ENCODE measurements at places on chromosomes 12 and 14.

GRCh38 chr12:14275886-14276285 is 89.6 kb upstream of the ATF7IP start:
- no peak for DNase-seq

- DNase-seq: no peak
Measured at GRCh38 chr12:65941388-65941787, 117.1 kb downstream of the HMGA2 start.

GRCh38 chr14:71444030-71444822 is 488.0 kb upstream of the RGS6 start:
- DNase-seq: no peak

DNA sequence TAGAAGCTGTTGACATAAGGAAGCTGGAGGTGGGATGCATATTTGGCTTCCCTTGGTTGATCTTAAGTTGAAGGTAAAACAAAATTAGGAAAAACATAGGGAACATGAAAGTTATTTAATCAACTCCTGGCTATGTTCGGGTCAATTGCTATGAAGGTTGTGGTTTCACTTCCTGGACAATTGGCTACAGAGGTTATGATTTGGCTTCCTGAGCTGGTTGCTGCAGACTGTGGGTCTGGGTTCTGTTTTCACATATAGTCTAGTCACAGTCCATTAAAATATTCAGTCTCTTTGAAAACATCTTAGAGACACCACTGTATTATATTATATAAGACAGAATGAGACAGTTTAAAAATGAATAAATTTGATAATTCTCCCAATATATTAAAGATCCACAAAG is 895.2 kb upstream of the USP15 start:
- DNase-seq: no peak

DNA sequence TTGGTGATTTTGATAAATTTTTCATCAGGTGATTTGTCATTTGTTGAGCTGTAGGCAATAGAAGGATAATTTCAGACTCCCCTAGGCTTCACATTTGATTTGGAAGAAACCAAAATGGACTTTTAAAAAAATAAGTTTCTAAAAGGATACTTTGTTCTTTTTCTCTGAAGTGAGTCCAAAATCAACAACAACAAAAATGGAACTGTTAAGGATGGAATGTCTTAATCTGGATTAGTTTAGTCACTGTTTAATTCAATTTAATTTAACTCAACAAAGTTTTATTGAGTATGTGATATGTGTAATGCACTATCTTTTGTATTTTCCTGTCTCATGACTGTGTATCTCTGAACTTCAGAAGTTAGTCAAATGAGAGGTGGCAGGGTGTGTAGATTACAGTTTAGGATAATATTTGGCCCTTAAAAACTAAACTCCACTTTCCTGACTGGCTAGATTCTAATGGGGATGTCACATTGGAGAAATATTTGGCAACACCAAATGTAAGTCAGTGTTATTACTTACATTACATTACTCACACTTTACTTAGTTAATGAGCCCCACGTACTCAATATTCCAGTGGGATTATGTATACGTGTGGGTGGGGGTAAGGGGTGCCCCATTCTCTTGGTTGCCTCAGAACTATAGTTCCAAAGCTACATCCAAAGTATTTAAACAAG is 209.7 kb downstream of the BCAT1 start:
- no peak for DNase-seq

DNA sequence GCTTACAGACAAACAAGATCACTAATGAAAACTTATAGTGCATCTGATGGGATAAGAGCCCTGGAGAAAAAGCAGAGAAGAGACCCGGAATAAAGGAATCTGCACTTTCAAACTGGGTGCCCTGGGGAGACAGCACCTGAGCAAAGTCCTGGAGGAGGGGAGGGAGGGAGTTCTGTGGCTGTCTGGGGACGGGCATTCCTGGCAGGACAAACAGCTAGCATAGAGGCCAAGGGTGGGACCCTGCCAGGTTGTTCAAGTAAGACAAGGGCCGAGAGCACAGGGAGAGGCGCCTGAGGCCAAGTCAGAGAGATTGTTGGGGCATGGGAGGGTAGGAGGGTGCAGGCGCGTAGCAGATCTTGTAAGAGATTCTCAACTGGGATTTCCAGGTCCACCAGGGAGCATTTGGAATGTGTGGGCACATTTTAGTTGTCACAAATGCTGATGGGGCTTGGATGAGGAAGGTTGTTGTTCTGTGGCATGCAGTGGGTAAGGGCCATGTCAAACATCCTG is 14.2 kb downstream of the IQSEC3 start:
- no peak for DNase-seq

GRCh38 chr12:121801595-121802484 is 2.0 kb upstream of the SETD1B start:
- DNase-seq: no peak

DNA sequence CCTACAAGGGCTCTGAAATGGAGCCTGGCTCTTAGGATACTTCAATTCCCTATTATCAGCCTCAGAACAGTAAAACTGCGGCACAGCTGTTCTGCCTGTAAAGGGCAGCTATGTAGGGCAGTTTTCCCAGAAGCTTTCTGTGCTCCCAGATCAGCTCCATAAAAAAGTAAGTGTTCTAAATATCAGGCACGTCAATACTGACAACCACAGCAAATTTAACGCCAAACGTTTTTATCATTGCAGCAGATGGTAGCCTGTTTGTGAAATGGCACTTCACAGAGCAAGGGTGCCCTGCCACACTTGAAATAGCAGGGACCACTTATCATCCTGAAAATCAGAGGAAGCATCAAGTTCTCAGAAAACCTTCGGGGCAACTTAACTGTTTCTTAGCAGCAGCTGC is 54.8 kb upstream of the PTHLH start:
- DNase-seq: no peak

DNA sequence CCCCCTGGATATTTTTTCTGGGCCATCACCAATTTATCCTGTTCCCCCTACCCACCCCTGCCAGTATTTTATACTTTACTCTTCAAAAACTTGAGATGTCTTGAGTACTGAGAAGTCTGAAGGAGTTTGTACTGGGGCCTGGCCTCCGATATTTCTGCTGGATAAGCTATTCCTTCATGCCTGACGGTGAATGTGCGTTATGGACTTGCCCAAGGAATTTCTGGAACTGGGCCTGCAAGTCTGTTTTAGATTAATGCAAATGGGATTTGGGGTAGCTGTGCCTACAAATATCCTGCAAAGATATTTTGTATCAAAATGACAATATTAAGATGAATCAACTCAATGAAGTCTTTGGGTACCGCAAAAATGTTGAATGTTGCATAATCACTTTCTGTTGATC is at the start of gene PTCSC3:
PTCSC3 (minus strand) TSS at position 199 of the 400 bp plus-strand sequence.
- DNase-seq: no peak

DNA sequence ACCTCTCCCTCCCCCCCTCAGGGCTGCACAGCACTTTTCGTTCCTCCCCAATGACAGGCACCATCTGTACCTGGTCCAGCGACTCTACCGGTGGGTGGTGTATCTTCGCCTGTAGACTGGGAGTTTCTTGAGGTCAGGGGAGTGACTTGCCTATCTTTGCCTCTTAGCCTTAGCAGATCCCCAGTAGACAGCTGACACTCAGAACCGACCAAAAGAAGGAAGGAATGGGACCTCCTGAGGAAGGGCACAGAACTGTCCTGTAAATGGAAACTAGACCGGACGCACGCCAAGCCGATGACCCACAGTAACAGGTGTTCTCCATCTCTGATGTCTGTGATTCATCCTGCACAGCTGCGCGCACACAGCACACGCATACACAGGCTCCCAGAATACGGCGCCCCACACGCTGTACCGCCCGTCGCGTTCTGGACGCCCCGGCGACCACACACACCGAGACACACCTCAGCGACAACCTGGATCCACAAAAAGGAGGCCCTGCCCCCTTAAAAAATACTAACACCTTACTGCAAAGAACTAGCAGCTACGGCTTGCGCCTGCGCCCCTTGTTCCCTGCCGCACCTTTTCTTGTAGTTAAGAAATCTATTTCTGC is 673 bp upstream of the TTC9 start:
- DNase-seq: no peak

- DNase-seq: no peak
Measured at GRCh38 chr12:110739894-110740293, 2.8 kb downstream of the PPP1CC start.

DNA sequence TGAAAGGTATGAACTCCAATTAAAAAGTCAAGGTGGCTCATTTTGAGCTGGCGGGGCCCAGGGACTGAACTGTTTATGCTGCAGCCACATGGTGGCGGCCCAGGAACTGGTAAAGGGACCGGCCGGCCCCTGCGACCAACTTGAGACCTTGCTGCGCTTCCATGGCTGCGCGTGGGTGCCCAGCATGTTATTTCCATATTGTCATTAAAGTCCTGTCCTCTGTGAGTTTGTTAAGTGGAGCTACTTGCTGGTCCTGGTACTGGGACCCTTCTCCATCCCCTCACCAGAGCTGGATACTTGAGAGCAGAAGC is 62.3 kb downstream of the BEGAIN start:
- no peak for DNase-seq
